CD8-positive, alpha-beta memory T cell (primary cell): ENCODE measurements at places on chromosomes 13 and 19. TPM values are rescaled to one million over a fixed set of nuclear protein-coding genes. Genes with fewer than 3 reads are reported as not detected.

DNA sequence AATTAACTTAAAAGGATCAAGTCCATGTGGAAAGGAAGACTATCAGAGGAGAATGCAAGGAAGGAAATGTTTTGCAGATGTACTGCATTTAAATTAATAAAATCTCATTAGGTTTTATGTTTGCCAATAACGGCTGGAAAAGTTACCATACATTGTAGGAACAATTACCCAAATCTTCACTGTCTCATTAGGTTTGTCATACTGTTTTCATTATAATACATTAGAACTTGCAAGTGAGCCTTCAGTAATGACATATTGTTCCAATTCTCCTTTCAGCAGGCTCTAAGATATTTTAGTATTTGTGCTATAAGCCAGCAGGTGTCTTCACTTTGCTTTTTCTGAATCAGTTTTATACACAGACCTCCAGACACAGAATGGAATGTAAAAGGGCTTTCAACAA lies 661.6 kb upstream of the KLHL1 start:
- DNase-seq: no peak

GRCh38 chr13:98822225-98822606 lies 69.7 kb upstream of the SLC15A1 start:
- DNase-seq: no peak

GRCh38 chr13:28805193-28805819 lies 14.8 kb upstream of the MTUS2 start:
- no peak for DNase-seq

DNA sequence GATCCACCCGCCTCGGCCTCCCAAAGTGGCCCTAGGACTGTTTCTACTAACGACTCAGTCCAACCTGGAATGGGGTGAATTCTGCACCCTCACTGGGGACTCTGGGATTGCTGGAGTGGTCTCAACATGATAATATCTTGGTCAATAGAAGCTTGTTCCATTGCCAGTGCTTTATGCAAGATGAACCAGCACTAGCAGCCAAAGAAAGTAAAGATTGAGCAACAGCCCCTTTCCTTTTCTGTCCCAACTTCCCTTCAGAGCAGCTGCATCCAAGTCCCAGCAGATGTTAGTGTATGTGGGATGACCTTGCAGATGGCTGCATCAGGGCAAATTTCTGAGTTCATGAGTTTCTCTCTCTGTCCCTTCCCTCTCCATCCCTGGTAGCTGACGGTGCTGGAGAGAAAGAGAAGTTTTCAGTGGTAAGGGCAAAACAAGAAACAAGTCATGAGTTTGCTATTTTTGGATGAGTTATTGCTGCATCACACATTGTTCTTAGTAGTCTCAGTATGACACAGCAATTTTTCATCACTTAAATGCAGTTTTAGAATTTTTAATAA lies 183.6 kb upstream of the EDNRB start:
- DNase-seq: no peak

The SIAH3 gene
- total RNA-seq: 0.11 TPM
